ENCODE measurements at places on chromosomes 7 and 10.

- no peak for DNase-seq
Observed at GRCh38 chr7:26090927-26091519, 61.0 kb upstream of the NFE2L3 start.

GRCh38 chr10:86361156-86362128 is 5.2 kb downstream of the GRID1 start:
- DNase-seq, result no peak

DNA sequence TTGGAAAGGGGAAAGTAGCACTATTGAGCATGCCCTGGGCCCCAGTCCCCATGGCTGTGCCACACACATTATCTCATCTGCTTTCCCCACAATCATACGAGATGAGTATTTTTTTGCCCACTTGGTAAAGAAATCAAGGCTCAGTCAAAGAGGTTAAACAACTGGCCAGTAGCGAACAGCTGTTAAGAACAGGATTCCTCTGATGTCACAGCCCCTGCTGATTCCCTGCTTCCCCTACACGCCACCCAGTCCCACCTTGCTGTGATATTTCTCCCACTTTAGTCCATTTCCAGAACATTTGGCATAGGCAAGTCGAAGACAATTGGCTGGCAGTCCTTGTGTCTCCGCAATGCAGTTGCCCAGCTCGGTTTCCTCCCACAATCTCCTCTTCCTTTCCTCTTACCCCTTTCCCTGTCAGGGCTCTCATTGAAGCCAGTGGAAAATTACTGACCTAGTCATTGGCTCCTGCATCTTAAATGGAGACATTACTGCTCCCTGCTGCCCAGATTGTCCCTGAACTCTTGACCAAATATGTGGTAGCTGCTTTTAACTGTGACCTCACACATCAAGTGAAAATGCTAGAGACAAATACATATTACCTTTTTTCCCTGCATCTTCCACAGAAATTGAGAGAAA is 56.5 kb upstream of the EEPD1 start:
- no peak for DNase-seq

GRCh38 chr7:68787566-68787965 is 810.7 kb upstream of the AUTS2 start:
- DNase-seq, result no peak

DNA sequence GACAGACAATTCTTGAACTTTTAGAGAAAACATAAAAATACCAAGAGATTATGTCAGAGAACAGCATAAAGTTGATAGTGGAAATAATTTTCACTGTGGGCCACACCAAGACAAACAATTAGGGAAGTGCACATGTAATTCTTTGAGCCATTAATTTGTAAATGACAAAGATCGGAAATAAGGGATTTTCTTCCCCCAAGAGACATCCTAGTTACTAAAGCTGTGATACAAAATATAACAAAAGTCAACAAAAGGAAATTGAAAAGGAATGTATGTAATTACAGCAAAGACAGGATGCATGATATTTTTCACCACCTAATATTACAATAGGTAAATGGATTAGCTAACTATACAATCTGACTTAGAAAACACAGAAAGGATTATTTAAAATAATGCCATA is 12.4 kb upstream of the LRRC72 start:
- no peak for DNase-seq

- no peak for DNase-seq
Observed at GRCh38 chr7:69762821-69763352, 164.6 kb downstream of the AUTS2 start.

DNA sequence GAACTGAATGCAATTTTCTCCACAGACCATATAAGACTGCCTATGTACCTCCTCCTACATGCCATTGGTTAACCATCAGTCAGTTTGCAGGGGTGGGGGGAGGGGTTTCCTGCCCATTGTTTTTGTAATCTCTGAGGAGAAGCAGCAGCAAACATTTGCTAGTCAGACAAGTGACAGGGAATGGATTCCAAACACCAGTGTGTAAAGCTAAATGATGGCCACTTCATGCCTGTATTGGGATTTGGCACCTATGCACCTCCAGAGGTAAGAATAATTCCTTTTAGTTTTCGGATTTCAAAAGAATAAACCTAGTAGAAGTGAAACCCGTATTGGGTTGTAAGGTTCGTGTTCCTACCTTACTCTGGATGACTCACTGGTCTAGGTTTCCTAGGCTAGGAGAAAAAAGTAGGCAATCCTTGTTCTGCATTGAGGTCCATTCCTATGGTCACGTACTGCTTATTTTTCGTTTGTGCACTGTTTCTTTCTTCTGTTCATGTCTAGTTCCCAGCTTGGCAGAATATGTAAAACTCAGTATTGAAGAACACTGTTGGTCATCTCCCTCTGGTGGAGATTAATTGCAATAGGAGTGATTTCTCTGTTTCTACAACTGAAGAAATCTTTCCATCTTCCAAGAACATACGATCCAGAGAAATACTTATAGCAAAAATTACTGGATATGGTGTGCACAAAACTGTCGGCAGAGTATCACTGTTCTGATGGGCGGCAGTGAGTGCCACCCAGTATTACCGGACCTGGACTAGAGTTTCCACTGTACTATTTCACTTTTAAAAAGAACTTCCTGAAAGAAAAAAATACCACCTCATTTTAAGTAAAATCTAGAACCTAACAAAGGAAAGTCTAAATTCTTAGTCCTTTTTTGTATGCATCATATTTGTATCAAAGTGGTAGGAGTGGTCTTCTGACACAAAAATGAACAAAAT is at the start of gene AKR1C3:
AKR1C3 (plus strand) TSS at position 150 of the 941 bp plus-strand sequence; CDS start at position 181, 31 bp downstream.
- DNase-seq, result no peak

DNA sequence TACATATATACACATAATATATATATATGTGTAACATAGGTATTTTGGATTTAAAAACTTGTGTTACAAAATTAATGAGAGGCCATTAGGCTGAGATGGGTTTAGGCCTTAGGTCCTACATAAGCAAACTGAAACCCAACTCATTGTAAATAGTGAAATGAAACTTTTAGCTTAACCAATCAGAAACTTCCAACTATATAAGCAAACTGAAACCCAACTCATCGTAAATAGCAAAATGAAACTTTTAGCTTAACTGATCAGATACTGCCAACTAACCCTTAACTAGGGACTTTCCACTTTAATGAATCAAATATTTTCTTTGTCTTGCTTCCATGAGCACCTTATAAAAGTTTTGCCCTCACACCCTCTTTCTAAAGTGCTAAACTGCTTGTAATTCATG is 17.3 kb upstream of the SAMD9L start:
- no peak for DNase-seq

DNA sequence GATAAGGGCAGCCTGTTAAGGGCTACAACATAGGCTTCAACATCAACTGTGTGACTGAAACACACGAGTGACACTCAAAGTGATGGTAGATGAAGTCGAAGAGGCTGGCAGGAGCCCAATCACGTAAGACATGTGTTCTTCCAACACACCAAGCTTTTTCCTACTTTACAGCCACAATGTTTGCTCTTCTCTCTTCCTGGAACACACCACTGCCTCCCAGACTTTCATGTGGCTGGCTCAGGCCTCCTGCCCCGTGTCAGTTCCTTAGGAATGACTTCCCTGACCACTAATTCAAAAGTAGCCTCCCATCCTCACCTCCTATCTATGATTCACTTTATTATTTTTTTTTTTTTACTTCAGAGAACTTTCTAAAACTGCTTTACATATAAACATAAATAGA is 209.2 kb downstream of the GPAM start:
- DNase-seq, result no peak

DNA sequence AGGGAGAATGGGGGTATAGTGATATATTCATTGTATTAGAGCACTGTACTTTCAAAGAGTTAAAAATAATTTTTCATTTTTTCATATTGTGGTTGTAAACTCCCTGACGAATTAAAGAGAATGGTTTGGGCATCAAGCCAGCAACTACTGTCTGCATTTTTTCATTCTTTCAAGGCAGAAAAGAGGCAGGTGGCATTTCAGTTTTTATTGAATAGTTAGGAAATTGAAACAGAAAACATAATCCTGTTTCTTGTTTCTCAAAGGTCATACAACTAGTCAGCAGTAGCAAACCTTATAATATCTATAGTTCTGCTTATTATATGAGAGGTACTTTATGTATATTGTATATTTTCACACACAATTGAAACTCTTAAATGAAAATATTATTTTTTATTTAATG is 303.9 kb upstream of the KCND2 start:
- no peak for DNase-seq

DNA sequence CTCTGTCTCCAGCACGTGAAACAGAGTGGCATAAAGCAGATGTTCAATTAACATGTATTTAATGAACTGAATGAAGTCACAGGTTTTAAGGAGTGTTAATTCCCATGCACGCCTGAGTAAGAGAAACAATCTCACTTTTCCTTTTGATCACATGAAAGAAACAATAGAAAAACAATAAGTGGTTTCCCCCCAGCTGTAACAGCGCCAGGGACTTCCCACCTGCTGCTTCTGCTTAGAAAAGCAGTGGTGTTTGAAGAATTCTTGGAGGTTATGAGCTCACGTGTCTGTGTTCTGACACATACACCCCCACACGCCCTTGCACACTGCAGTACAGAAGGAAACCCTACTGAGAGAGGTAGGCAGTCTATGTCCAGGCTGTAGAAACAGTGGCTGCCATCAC is 51.3 kb upstream of the FRMD4A start:
- DNase-seq, result no peak

DNA sequence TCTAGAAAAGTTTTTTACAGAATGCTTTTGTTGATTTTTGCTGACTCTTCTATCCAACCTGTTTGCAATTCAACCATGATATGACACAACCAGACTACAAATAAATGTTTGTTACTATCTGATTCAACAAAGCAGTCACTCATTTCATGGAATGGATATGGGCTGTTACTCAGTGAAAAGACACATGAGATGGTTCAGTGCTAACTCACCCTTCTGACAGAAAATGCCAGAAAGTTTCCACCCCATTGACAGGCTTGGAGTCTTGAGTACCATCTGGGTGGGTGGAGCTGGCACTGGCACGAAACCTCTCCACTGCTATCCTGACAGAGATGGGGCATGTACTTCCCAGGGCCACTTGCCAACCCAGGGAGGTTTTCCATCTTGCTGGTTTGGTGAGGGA is 39.5 kb downstream of the RBM28 start:
- DNase-seq, result no peak

DNA sequence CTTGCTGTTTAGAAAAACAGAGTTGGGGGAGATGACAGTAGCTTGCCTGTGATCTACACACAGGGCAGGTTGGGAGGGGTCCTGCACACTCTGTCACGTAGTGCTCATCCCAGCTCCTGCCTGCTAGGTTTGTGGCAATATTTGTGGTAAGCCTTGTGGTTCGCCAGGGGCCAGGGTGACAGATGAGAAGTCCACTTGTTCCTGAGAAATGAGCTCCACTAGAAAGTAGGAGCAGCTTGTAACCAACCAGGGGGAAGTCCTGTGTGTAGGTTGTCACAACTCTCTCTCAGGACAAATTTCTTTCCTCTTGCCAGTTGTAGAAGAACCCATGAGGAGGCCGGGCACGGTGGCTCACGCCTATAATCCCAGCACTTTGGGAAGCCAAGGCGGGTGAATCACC is 147.0 kb downstream of the TCF7L2 start:
- no peak for DNase-seq

DNA sequence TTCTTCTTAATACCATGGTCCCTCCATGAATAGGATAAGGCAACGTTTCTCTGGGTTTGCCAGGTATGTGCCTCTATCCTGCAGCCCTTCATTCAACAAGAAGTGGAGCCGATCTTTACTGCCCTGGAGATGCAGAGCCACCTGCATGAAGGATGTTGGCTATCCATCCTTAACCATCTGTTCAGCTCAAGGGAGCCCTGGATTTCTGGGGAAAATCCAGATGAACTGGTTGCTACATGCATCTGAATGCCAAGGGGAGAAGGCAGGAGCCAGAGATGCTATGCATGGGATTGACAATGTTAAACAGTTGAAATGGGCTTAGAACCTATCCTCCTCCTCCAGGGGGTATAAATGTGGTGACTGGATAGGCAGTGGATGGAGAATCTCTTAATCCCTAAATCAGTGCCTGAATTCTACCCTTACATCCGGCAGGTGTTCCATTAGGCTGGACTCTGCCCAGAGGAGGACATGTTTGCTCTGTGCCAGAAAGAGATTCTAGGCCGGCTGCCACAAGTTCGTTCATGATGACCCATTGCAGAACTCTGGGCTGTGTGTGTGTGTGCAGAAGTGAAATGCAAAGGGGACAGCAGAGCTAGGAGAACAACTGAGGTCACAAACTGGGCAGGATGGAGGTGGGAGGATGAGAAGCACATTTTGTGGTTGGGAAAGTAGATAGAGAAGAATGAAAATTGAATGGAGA is 15.6 kb downstream of the CPED1 start:
- DNase-seq, result no peak

- DNase-seq, result no peak
Observed at GRCh38 chr7:113134025-113134424, 15.7 kb upstream of the SMIM30 start.

DNA sequence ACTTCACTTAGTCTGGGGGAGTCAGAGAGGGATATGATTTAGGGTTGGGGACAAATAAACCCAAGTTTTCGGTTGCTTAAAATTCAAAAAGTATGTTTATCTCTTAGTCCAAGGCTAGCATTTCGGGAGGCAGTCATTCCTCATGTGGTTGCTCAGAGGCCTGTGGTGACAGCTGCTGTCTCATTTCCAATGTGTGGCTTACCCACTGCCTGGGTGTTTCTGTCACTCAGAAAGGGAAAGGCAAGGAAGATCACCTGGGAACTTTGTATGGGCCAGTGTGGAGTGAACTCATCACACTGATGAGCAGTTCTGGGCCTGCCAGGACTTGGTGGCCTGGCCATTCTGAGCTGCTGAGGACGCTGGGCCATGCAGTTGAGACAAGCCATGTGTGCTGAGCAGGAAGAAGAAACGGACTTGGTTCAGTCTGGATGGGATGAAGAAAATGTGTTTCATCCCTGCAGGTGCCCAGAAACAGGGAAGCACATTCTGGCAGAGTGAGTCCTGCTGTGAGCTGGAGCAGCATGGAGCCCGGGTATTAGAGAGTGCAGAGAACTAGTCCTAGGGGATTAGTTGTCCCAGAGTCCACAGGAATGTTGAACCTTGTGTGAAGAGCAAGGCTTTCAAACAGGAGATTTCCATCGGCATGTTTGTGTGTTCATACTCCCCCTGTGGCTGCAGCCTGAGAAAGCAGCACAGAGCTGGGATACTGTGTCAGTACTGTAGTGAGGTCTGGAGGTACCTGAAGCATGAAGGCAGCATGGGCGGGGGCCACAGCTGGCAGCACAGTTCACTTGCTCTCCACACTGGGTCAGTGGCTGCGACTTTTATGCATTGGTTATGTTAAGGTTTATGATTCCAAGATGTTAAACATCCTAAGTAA is 211.1 kb upstream of the IGFBP3 start:
- no peak for DNase-seq

DNA sequence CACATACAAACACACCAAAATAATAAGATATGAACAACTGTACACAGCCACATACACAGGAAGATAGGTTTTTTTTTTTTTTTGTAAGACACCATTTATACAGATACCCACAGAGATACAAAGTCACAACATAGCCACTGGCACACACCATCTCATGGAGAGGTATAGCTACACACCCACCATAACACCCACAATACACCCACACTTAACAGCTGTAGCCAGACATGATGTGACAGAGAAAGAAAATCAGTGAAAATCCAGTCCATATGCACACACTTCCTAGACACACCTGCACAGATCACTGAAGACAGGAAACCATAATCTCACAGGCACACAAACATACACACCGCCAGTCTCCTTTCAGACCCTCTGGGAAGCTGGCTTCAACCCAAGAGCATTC is 62.4 kb upstream of the PAX2 start:
- no peak for DNase-seq

- DNase-seq, result no peak
Observed at GRCh38 chr7:72337390-72338167, 74.6 kb downstream of the CALN1 start.

- no peak for DNase-seq
Observed at GRCh38 chr7:90625562-90625961, 29.4 kb downstream of the CDK14 start.

GRCh38 chr7:20539201-20539600 is 76.3 kb upstream of the ABCB5 start:
- DNase-seq, result no peak

Data from lower leg skin (tissue), 4 donors.